Midbrain (tissue), 1 donor: ENCODE measurements at places on chromosomes 5 and 9.
A peak's percentile ranks its signal among the peaks of the same experiment; 100 is the strongest.

DNA sequence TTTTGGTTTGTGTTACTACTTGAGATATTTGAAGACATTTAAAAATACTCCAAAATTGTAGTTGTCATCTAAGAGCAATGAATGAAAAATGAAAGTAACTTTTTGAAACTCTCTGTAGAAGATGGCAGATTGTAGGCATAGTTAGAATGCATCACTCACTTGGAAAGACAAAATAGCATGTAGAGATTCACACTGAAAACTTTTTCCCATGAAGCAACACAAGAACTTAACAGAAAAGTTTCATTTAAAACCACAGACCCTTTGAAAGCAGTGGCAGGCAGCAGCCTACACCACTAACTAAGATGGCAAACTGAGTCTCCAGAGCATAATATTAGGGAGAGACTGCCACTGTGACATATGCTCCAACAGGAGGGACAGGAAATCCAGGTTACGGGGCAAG, 18.9 kb upstream of the FAM174A start:
- DNase-seq: no peak

GRCh38 chr5:180592176-180592575, 877 bp upstream of the SCGB3A1 start:
- DNase-seq: no peak

DNA sequence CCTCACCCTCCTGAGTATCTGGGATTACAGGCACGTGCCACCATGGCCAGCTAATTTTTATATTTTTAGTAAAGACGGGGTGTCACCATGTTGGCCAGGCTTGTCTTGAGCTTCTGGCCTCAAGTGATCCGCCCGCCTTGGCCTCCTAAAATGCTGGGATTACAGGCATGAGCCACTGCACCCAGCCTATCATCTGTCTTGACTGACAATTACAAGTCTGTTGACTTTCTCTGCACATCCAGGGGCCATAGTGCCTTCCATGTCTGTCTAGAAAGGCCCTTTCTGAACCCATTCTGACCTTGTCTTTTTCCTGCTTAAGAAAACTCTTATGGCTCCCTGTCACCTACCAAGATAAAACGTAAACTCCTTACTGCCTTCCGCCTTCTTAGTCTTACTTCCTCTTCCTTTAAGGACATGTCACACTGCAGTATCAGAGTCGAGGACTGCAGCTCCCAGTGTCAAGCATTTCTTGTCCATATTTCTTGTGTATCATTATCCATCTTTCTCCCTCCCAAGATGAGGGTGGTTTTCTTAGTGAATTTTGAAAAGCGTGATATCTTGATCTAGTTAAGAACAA, 49.9 kb upstream of the SHB start:
- no peak for DNase-seq

DNA sequence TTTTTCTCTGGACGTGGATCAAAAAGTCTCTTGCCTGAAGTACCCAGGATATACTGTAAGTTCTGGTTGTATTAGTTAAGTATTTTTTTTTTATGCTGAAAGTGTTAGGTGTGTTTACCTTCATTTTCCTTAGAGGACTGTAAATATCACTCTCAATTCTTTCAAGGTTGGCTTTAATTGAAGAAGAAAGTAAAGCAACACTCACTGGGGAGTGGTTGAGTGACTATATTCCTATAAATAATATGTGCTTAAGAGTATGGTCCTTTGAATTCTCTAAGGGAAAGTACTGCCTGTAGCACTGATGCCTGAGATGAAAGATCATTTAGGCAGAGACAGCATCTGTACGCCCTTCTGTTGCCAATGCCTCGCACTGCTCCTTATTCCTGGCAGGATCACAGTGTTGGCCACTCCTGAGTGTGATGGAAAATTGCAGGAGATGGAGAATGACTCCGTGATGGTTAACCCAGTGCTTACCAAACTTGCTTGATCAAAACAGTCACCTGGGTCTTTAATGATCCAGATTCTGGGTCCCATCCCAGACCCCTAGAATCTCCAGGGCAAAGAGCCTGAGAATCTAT, 182.0 kb upstream of the MPDZ start:
- no peak for DNase-seq

DNA sequence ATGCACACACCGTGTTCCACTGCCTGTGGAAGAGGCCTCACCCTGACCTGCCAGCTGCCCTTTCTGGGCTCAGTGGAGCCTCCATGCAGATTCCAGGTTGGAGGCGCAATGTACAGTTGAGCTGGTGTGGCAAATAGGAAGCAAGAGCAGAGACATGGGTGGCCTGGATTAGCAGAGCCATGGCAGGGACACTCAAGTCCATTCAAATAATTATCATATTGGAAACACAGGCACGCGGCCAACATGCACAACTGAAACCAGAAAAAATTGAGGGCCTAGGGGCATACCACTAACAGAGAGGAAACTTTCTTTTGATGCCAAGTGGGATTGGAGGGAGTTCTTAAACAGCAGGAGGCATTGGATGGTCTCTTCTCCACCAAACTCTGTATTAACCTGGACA, 35.8 kb downstream of the OTULINL start:
- DNase-seq: no peak

GRCh38 chr9:70873506-70873905, 247.9 kb downstream of the TRPM3 start:
- no peak for DNase-seq

DNA sequence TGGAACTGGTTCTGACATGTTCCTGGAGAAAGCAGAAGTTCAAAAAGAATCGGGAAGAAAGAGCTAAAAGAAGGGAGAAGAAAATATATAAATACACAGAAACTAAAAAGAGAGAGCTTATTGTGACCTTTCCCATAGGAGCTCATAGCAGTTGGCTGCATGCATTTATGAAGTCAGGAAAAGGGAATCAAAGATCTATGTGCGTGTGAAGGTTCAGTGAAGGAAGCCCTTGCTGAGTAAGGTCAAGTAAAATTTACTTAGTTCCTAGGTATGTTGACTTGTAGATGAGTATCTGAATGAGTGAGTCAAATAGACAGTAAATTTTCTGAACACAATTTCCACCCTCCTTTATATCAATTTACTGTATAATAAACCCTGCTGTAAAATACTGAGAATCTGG, 632.5 kb downstream of the SLCO4C1 start:
- no peak for DNase-seq

DNA sequence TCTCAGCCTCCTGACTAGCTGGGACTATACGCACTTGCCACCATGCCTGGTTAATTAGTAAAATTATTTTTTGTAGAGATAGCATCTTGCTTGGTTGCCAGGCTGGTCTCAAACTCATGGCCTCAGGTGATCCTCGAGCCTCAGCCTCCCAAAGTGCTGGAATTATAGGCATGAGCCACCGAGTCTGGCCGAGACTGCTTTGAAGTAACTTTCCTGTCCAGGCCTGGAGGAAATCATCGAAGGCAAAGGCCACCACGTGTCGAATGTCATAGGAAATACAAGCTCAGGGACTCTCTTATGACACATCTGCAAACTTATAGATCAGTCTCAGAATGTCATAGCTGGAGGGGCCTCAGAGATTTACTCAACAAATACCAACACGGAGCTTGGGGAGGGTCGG, 25.1 kb downstream of the RAPGEF1 start:
- no peak for DNase-seq

DNA sequence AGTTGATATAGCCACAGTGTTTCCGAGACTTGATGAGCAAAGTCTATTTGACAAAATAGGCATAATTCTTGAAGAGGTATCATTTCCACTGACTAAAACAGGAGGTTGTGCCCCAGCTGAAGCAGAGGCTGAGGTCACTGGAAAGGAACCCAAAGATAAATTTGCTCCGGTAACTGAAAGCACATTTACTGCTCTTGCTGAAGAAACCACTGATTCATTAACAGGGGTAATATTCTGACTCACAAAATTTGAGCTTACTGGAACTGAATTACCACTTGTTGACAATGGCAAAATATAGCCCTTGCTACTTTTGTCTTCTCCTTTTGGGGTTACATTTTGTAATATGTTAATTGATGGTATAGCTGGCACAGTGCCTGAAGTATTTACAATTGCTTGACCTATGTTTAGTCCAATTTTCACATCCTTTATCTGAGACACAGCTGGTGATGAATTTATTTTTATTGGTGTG, 30.2 kb downstream of the MLANA start:
- no peak for DNase-seq

- peak; percentile 11 for DNase-seq
Observed at GRCh38 chr5:77893225-77893860, 117.2 kb upstream of the TBCA start.

- DNase-seq: no peak
Observed at GRCh38 chr5:150448952-150449516, 505 bp downstream of the RPS14 start.

DNA sequence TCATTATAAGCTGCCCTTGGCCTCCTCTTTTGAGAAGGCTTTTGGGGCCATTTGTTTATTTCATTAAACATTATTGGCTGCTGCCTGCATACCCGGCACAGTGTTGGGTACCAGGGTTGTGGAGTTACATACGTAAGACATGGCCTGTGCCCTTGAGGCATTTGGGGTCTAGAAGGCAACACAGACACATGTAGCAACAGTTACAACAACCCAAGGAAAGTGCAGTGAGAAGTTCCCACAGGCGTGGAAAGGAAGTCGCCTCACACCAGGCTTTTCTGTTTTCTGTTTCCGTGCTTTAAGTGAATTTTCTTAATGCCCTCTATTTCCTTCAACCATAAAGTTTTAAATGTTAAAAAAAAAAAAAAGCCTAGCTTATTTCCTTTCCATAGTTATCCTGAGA, 47.4 kb downstream of the GALNT10 start:
- no peak for DNase-seq

- DNase-seq: no peak
Observed at GRCh38 chr5:75057561-75057960, 5.2 kb upstream of the GCNT4 start.

DNA sequence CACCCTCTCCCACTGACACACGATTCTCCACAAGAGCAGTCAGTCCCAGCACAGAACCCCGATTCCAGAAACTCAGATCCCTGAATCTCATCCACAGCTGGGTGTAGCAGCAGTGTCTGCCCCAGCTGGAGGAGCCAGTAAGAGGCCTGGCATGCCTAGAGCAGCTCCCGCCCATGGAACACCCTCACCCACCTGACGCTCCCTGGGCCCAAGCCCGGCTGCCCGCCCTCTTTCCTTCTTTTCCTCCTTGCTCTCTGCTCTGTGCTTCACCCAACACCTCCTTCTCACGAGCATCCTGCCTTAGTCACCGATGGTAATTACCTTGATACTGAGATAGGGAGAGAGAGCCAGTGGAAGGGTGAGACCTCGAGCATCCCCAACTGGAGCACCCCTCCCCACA, 8.7 kb downstream of the PCDH1 start:
- DNase-seq: no peak

DNA sequence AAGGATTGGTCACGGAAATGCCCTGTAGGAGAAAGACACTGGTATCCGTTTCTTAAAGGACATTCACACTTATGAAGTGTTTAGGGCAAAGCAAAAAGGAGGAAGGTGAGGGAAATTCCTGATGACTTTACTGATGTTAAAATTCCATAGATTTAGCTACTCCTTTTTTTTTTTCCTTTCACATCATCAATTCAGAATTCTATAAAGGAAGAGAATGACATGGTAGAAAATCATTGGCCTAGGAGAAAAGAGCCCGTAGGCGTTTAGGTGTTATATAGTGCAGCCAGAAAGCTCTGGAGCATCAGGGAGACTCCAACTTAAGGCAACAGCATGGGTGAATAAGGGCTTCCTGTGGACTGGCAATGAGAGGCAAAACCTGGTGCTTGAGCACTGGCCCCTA, at the start of gene TSLP:
TSLP (plus strand) TSS at position 301 of the 400 bp plus-strand sequence. CDS start 178 bp downstream, outside the sequence.
- DNase-seq: no peak
